ENCODE measurements at places on chromosomes 1 and 21.

DNA sequence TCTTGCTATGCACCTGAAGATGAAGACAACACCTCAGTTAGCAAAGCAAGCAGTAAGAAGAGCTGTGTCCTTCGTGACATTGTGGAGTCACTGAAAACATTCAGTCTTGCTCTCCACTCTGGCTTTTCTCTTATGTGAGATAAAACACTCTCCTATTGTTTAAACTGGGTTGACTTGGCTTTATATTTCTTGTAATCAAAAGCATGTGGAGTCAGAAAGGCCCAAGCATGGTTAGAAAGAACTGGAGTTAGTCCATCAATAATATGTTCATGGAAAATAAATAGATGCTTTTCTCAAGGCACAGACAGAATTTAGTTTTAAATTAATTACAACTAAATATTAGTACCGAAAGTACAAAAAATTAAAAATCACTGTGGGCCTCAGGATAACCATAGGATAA lies 61.7 kb downstream of the UBE2U start:
- no peak for DNase-seq

GRCh38 chr1:236989290-236990051 lies 14.8 kb downstream of the MT1HL1 start:
- no peak for DNase-seq

- no peak for DNase-seq
These were observed 38.5 kb downstream of the HIVEP3 start for GRCh38 chr1:41880261-41880660.

- no peak for DNase-seq
These were observed 4.0 kb downstream of the S100A16 start for GRCh38 chr1:153608742-153609584.

DNA sequence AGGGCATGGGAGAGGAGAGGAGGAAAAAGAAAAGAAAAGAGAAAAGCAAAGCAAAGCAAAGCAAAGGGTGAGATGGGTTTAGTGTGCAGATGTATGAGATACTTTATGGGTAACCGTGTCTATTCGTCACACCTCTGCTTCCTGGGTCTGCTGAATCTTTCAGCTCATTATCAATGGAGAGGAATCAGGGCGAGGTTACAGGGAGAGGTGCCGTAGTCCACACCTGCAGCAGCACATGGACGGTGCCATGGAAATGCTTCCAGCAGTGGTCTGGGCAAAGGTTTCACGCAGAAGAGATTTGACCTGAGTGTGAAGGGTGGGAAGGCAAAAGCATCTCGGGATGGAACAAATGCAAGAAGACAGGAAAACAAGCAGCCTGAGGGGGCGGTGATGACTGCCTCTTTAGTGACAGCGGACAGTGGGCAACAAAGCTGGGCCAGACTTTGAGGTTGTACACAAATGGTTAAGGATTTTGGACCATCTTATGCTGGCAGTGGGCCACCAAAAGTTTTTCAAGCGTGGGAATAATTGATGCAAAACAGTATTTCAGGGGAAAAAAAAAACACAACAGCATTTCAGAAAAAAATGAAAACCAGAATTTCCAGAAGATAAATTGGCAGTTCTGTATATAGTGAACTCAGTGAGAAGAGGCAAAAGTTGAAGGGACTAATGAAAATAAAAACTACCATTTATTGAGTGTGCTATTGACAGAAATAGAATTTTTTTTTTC lies 19.5 kb upstream of the SRP9 start:
- DNase-seq = no peak

DNA sequence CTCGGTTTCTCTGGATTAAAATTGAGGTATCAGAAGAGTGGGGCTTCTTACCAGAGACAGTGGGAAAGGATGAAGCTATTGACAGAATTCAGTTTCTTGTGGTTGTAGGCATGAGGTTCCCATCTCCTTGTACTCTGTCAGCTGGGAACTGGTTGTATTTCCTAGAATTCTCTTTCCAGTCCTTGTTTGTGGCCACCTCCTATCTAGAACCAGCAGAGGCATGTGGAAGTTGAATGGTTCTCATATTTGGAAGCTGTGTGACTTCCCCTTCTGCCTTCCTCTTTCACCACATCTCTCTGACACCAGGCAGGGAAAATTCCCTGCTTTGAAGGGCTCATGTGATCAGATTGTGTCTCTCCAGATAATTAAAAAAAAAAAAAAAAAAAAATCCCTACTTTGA lies 457.7 kb upstream of the ADAMTS5 start:
- DNase-seq = no peak

GRCh38 chr1:7568901-7569524 lies 202.1 kb upstream of the VAMP3 start:
- no peak for DNase-seq

DNA sequence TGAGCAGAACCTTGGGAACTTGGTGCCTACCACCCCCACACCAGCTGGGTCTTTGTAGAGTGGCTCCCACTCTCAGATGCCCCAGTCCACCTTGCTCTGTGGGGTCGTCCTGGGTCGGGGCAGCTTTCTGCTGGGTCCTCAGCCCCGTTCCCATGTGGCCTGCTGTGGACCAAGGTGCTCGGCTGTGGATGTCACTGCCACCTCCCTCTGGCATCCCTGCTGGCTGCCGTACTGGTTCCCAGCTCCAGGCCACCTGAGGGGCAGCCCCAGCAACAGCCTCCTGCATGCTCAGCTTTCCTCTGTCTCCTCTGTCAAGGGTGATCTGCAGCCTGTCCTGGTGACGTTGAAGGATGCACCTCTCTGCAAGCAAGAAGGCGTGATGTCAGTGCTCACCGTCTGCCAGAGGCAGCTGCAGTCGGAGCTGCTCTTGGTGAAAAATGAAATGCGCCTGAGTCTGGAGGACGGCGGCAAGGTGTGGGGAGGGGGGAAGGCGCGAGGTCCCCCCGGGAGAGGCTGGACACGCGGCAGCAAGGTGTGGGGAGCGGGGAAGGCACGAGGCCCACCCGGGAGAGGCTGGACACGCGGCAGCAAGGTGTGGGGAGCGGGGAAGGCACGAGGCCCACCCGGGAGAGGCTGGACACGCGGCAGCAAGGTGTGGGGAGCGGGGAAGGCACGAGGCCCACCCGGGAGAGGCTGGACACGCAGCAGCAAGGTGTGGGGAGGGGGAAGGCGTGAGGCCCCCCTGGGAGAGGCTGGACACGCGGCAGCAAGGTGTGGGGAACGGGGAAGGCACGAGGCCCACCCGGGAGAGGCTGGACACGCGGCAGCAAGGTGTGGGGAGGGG lies 45.9 kb upstream of the DIP2A start:
- DNase-seq = no peak

GRCh38 chr1:183598386-183598785 lies 8.1 kb upstream of the NCF2 start:
- DNase-seq = peak; percentile 14

DNA sequence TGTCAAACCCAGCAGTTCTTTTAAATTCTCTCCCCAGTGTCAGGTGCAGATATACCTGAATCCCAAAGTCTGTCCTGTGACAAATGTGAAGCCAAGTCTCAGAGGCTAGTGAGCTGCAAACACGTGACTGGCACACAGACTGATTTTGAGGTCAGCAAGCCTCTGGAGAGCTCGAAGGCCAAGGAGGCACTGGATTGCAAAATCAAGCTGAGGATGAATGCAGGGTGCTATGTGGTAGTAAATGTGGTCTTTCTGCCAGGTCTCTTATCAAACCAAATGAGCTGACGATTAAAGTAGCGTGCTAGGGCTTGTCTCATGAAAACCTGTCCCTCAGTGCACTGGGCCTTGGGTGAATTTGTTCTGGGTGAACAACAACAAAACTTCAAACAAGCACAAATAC lies 20.6 kb downstream of the GPR3 start:
- DNase-seq = no peak

GRCh38 chr1:219460081-219460895 lies 152.6 kb downstream of the ZC3H11B start:
- DNase-seq = no peak

Measured in hindlimb muscle (tissue), 1 donor.